ENCODE measurements at places on chromosomes 2 and 18. TPM values are rescaled to one million over a fixed set of nuclear protein-coding genes. Genes with fewer than 3 reads are reported as not detected.

DNA sequence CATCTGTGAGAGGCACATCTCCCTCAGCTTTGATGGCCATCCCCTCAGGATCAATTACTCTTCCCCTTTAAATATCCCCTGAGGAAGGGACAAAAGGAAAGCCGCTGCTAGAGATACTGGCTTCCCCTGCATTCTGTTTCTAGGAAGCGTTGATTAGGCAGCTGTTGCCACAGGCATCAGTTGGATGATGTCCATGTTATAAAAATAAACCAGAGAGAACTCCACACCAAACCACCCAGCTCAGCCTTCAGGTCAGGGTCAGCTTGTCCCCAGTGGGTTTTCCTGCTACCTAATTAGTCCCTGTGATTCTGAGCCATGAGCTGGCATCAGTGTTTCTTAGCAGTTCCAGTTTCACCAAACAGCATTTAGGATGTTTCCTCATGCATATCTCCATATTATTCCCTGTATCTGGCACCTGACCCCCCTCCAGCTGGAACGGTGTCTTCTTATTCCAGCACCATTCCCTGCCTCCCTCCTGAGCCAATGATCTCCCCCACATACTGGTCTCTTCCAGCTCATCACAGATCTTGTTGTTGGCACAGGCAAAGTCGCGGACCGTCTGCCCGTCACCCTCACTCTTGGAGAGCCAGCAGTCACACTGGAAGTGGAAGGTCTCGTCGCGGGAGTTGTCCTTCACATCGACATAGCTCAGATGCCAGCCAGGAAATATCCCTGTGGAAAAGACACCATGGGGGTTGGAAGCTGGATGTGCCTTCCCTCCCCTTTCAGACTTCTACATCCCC, 168.4 kb downstream of the LOXHD1 start:
- DNase-seq = no peak

- DNase-seq = no peak
Measured at GRCh38 chr18:28071199-28071598, 105.7 kb downstream of the CDH2 start.

Gene MAPRE2
- total RNA-seq = 57.7 TPM

Gene GREB1L
- 1.1 TPM for total RNA-seq

Gene FOXD4L1
- total RNA-seq = not detected

Data from lower leg skin (tissue), 4 donors.